ENCODE measurements at places on chromosomes 2 and 18. TPM values are rescaled to one million over a fixed set of nuclear protein-coding genes. Genes with fewer than 3 reads are reported as not detected.
A peak's percentile ranks its signal among the peaks of the same experiment; 100 is the strongest.

Gene HPCAL1
- 70.0 TPM for total RNA-seq

Gene ANKRD29
- total RNA-seq: not detected

Gene UGT1A10
- not detected for total RNA-seq

Gene DHRS9
- total RNA-seq: not detected

Gene TEKT4
- not detected for total RNA-seq

Gene FER1L5
- total RNA-seq: not detected

Gene PLA2R1
- total RNA-seq: not detected

DNA sequence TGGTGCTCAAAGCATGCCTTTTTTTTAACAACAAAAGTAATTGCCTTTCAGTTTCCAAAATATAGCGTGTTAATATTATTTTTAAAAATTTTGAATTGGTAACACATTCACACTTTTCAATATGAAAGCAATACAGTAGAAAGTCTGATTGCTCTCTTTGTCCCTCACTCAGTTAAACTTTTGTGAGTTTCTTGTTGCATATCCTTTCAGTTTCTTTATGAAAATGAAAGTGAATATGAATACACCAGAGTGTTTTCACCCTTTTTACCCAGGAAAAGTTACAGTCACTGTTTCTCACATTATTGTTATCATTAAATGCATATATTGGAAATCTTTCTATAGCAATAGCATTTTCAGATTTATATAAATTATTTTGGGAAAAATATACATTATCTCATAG lies 377.4 kb upstream of the CRIM1 start:
- H3K4me3 ChIP-seq: no peak overlapping the region
- DNase-seq: no peak
- H3K36me3 ChIP-seq: no peaks in the 10 kb centered on the region
- peaks cover 13% of the 10 kb centered on the region for H3K27me3 ChIP-seq
- H3K4me1 ChIP-seq: peaks cover 8% of the 10 kb centered on the region

DNA sequence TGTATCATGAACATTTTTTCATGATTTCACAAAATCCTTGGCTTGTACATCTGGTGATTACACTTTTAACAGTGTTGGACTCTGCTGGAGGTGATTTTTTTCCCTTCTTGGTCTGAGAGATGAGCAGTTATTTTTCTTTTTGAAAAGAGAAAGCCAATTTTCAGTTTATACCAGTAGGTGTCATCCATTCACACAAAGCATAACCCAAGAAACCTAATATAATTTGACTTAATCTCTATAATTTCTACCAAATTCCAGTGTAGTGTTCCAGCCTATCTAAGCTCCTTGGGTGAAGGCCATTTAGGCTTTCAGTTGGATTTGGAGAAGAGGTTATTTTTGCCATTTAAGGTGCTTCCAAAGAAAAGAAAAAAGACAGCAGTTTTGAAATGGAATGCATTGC lies 7.7 kb upstream of the ICOS start:
- H3K4me1 ChIP-seq: peaks cover 20% of the 10 kb centered on the region
- peaks cover 5% of the 10 kb centered on the region for H3K36me3 ChIP-seq
- no peak overlapping the region for H3K27ac ChIP-seq
- H3K27me3 ChIP-seq: peaks cover 8% of the 10 kb centered on the region
- DNase-seq: no peak
- no peak overlapping the region for H3K4me3 ChIP-seq

DNA sequence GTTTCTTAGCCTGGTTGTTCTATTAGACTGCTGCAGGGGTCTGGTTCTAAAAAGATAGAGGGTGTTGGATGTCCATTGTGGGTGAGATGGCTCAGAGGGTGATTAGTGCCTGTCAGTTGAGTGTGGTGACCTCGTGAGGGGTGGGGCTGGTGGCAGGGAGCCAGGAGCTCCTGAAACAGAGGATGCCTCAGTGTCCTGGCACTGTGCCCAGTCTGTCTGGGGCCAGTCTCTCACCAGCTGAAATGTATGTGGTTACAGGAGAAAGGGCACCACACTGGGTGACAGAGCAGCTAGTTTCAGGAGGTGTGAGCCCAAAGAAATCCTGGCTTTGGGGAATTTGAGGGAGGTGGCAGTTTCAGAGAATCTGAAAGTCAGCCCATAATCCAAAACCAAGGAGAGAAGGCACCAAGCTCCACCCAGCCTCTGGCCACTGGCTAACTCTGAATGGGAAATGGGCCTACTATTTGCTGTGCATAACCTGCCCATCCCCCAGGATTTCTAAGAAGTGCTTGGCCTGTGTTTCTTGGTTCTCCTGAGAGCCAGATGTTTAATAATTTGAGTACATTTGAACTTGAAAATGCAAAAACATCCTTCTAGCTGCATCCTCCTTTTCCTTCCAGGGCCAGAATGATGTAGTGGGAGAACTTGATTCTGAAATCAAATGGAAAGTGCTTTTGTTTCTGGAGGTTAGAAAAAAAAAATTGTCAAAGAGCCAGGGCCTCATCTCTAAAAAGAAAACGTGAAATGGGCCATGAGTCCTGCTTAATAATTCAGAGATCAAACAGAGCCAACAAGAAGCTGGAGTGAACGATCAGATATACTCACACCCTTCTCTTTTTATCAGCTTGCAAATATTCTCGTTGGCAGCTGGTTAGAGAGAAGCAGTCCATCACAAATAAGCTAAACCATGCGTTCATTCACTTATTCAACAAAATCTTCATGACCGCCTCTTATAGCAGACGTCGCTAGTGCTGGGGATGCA lies 92.3 kb downstream of the B3GNT2 start:
- no peak overlapping the region for H3K27ac ChIP-seq
- no peak overlapping the region for H3K4me3 ChIP-seq
- no peaks in the 10 kb centered on the region for H3K36me3 ChIP-seq
- H3K4me1 ChIP-seq: peaks cover 8% of the 10 kb centered on the region
- DNase-seq: peak; percentile 37
- no peaks in the 10 kb centered on the region for H3K27me3 ChIP-seq

DNA sequence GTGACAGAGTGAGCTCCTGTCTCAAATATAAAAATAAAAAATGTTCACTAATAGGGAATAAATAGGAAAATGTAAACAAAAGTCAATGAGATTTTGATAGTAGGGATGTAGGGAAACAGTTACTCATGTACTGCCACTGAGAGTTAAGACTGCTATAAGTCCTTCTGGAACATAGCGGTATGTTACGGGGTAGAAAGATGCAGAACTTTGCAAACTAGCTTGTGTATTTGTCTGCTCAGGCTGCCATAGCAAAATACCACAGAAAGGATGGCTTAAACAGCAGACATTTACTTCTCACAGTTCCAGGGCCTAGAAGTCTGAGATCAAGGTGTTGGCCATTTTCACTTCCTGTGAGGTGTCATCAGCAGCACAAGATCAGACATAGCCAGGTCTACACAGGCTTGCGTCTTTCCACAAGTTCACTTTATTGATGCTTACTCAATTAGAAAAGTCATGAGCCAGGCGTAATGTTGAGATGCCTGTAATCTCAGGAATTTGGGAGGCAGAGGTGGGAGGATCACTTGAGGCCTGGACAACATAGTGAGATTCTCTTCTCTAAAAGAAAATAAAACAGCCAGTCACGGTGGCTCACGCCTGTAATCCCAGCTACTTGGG lies 8.8 kb downstream of the TXNDC2 start:
- H3K27ac ChIP-seq: peak overlapping the region; percentile 50
- H3K36me3 ChIP-seq: no peaks in the 10 kb centered on the region
- H3K4me3 ChIP-seq: no peak overlapping the region

GRCh38 chr2:137879121-137879520 lies 85.2 kb upstream of the HNMT start:
- peaks cover 5% of the 10 kb centered on the region for H3K27me3 ChIP-seq
- DNase-seq: no peak
- no peak overlapping the region for H3K4me3 ChIP-seq
- H3K36me3 ChIP-seq: no peaks in the 10 kb centered on the region
- H3K27ac ChIP-seq: no peak overlapping the region

DNA sequence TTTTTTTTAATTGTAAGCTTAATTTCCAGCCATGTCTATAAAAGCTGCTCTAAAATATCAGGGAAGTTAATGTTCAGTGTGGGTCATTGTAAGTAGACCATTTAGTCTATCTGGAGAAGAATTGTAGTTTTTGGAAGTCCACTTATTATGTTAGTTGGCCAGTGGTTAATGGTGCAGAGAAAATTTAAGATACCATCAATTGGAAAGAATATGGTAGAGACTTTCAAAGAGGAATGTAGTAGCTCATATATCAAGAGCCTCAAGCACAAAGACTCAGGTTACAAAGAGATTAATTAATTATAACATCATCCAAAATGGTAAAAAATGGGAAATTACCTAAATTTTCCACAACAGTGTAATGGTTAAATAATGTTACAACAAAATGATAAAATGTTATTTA lies 127.8 kb upstream of the CAVIN2 start:
- H3K27me3 ChIP-seq: peaks cover 3% of the 10 kb centered on the region
- no peak overlapping the region for H3K4me3 ChIP-seq
- H3K27ac ChIP-seq: no peak overlapping the region
- no peak for DNase-seq

GRCh38 chr2:226887940-226888339 lies 52.1 kb downstream of the RHBDD1 start:
- DNase-seq: no peak
- H3K27me3 ChIP-seq: no peaks in the 10 kb centered on the region
- H3K4me1 ChIP-seq: no peaks in the 10 kb centered on the region
- H3K27ac ChIP-seq: no peak overlapping the region
- H3K4me3 ChIP-seq: no peak overlapping the region

DNA sequence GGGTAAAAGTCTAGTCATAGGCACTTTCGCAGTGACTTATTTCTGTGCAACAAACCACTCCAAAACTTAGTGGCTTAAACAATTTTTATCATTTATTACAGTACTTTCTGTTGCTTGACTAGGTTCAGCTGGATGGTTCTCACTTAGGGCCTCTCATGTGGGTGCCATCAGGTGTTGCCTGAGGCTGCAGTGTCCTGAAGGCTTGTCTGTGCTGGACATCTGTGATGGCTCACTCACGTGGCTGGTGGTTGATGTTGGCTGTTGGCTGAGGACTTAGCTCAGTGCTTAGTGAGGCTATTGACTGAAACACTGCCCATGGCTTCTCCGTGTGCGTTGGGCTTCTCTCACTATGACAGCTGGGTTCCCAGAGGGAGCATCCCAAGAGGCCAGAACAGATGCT lies 81.4 kb upstream of the GCFC2 start:
- peaks cover 1% of the 10 kb centered on the region for H3K27me3 ChIP-seq
- H3K4me1 ChIP-seq: no peaks in the 10 kb centered on the region
- no peak for DNase-seq
- no peak overlapping the region for H3K27ac ChIP-seq
- H3K36me3 ChIP-seq: no peaks in the 10 kb centered on the region

GRCh38 chr2:152038441-152038958 lies 60.3 kb downstream of the CACNB4 start:
- no peak for DNase-seq
- H3K36me3 ChIP-seq: no peaks in the 10 kb centered on the region
- H3K27me3 ChIP-seq: no peaks in the 10 kb centered on the region
- no peak overlapping the region for H3K4me3 ChIP-seq
- no peak overlapping the region for H3K27ac ChIP-seq

DNA sequence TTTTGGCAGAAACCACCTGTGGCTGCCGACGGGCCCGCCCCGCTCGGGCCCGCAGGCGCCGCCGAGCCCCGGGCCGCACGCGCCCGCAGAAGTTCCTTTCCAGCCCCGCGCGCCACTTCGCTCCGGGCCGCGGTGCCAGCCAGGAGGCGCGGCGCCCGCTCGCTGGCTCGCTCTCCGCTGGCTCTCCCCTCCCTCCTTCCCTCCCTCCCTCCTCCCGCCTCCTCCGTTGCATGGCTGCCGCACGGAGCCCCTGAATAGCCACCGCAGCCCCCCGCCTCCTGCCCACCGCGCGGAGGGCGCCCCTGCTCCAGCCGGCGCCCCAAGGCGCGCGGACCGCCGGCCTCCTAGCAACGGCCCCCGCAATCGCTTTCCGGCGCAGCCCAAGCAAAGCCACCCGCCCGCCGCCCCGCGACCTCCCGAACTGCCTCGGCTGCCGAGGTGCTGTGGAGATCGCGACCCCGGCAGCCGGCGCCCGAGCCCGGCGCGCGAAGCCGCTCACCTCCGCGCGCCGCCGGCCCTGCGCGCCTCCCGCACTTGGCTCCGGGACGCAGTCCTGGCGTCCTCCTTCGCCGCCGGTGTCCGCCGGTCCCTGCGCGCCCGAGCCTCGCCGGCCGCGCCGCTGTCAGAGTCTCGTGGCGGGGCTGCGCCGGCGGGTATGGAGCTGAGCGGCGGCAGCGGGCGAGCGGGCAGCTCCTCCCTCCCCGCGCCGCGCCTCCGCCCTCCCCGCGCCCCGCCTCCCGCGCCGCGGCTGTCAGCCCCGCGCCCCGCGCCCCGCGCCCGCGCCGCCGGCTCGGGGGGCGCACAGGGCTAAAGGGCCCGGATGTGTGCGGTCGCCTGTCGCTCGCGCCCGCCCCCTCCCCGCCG lies at the start of gene ZBTB7C:
TSS of gene ZBTB7C (minus strand) at position 657 of the 864 bp plus-strand sequence.
- peaks cover 73% of the 10 kb centered on the region for H3K27me3 ChIP-seq
- peaks cover 30% of the 10 kb centered on the region for H3K4me1 ChIP-seq
- DNase-seq: peak; percentile 34
- no peaks in the 10 kb centered on the region for H3K36me3 ChIP-seq
- peak within 1 kb of the TSS; percentile 72 for H3K4me3 ChIP-seq
- H3K27ac ChIP-seq: no peak within 1 kb of the TSS

DNA sequence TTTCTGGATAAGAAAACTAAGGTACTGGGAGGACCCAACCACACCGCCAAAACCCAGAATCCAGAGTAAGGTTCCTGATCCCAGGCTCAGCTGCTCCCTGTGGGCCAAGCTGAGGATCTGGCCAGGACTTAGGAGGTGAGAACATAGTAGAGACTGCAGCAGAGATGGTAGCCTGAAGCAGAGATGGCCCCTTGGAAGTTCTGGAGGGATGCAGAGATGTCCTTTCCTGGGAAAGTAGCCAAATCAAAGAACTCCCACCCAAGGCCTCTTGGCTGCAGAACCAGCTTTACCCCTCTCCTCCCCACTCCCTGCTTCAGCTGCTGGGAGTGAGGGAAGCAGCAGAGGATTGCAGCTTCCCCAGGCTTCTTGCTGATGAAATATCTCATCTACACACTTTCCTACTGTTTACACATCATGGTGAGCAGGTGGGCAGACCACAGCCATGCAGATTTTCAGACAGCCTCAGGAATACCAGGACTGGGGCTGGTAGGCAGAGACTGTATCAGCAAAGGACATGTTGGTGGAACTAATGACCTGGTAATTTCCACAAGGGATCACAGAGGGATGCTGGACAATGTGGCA lies 32.7 kb downstream of the TMEM17 start:
- no peaks in the 10 kb centered on the region for H3K36me3 ChIP-seq
- H3K4me1 ChIP-seq: no peaks in the 10 kb centered on the region
- peaks cover 7% of the 10 kb centered on the region for H3K27me3 ChIP-seq
- H3K4me3 ChIP-seq: no peak overlapping the region
- no peak for DNase-seq

GRCh38 chr18:52341103-52341432 lies 1.1 kb downstream of the DCC start:
- H3K4me3 ChIP-seq: no peak overlapping the region
- peaks cover 23% of the 10 kb centered on the region for H3K27me3 ChIP-seq
- peaks cover 3% of the 10 kb centered on the region for H3K36me3 ChIP-seq

Measured in activated CD4-positive, alpha-beta memory T cell treated with anti-CD3 and anti-CD28 coated beads, Interleukin-2, amount 10 ng/mL, durations not matched to agents 7 days and 5 days (primary cell).